CD4-positive, alpha-beta T cell treated with Interleukin-6 at 100 ng/mL for 8 hours (primary cell): ENCODE measurements at places on chromosomes 1 and 21.
A peak's percentile ranks its signal among the peaks of the same experiment; 100 is the strongest.

DNA sequence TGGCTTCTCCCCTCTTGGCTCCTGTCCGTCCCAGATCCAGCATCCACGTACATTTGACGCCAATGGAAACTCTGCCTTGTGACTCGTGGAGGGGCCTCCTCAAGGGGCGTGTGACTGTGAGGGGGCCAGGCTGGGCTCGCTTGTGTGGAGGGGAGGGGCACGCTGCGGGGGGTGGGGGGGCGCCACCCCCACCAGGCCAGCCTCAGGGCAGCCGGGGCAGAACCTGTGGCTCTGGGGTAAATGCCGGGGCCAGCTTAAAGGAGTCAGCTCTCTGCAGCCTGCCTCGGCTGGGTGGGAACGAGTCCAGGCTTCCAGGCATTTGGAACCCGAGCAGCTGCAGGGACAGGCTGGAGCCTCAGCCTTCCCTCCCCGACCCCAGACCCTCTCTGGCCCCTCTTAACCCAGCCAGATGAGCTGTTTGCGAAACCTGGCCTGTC lies 94.1 kb downstream of the SIK1 start:
- DNase-seq = no peak

- DNase-seq = no peak
Observed at GRCh38 chr1:4203501-4203900, 303.4 kb upstream of the C1orf174 start.

DNA sequence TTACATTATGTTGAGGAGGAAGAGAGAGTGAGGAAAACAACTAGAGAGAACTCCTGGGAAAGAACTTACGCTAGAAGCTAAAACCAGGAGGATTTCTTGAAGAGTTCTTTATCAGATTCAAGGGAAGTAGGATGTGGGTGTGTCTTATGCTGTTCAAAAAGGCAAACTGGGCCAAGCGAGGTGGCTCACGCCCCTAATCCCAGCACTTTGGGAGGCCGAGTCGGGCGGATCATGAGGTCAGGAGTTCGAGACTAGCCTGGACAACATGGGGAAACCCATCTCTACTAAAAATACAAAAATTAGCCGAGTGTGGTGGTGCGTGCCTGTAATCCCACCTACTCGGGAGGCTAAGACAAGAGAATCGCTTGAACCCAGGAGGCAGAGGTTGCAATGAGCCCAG lies 23.1 kb downstream of the SMG7 start:
- DNase-seq = no peak

DNA sequence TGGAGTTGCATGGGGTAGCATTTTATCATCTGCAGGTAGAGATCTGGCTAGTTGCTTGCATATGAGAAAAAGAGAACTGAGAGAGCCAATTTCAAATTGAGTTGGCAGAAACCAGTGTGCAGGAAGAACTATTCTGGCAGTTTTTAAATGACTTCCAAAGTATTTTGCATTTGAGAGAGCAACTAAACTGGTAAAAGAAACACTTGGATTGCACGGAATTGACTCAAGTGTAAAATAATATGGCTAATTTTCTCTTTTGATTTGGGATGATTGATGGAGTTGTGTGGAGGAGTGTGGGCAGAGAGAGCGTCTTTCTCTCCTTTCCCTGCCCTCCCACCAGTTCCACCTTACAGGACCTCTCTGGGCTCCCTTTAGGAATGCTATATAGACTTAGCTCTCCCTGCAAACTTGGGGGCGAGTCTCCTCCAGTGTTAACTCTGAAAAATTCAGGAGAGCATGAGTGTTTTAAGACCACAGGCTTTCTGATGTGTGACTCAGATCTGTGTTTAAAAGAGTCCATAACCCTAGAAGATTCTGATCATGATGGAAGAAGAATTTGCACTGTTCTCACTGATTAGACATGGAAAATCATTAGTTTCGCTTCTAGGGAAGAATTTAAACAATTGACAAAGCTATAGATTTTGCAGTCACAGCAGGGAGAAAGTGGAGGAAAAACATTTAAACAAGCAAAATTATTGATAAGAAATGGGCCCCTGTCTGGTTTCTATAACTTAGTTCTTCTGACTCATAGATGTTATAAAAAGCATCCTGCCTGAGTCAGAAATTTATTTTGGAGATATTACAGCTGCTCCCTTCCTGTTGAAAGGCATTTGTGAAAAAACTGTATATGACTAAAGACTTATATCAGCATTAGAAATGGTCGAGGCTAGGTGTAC lies 24.9 kb upstream of the CTBS start:
- DNase-seq = no peak

- DNase-seq = no peak
Observed at GRCh38 chr1:64920941-64921589, 45.3 kb downstream of the JAK1 start.

- DNase-seq = no peak
Observed at GRCh38 chr1:173328961-173329360, 121.8 kb upstream of the TNFSF4 start.

DNA sequence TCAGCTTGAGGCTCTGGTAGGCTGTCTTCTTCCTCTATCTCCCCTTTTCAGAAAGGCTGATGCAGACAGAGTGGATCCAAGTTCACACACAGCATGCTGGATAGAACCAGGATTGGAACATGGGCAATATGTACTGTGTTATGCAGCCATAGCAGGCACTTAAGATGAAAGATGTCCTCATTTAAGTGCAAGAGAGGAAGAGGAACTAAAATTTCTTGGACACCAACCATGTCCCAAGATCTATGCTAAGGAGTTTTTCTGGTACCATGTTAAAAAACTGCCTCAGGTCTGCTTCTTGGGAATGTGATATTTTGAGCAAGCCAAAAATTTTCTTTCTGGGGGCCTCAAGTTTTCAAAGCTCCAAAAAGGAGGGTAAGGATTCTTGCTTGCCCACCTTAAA lies 1.2 kb downstream of the SDHB start:
- DNase-seq = no peak

GRCh38 chr1:116503546-116504307 lies 67.1 kb downstream of the CD58 start:
- no peak for DNase-seq

- DNase-seq = no peak
Observed at GRCh38 chr1:157515141-157515540, 37.2 kb downstream of the FCRL5 start.

DNA sequence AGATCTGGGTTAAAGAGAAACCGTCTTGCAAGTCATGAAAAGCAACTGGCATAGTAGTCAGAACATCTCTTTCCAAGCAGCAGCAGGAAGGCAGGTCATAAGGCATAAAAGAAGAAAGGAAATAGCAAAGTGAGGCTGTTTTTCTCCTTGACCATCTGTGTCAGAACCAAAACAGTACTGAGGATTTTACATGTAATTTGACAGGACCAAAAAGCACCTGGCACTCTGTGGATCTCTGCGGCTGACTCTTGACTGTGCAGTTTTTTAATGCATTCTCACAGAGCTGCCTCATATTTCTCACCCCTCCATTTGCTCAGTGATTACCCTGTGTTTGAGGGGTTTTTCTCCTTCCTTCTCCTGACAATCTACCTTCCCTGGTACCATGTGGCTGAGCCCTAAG lies 17.7 kb downstream of the TBX15 start:
- no peak for DNase-seq

DNA sequence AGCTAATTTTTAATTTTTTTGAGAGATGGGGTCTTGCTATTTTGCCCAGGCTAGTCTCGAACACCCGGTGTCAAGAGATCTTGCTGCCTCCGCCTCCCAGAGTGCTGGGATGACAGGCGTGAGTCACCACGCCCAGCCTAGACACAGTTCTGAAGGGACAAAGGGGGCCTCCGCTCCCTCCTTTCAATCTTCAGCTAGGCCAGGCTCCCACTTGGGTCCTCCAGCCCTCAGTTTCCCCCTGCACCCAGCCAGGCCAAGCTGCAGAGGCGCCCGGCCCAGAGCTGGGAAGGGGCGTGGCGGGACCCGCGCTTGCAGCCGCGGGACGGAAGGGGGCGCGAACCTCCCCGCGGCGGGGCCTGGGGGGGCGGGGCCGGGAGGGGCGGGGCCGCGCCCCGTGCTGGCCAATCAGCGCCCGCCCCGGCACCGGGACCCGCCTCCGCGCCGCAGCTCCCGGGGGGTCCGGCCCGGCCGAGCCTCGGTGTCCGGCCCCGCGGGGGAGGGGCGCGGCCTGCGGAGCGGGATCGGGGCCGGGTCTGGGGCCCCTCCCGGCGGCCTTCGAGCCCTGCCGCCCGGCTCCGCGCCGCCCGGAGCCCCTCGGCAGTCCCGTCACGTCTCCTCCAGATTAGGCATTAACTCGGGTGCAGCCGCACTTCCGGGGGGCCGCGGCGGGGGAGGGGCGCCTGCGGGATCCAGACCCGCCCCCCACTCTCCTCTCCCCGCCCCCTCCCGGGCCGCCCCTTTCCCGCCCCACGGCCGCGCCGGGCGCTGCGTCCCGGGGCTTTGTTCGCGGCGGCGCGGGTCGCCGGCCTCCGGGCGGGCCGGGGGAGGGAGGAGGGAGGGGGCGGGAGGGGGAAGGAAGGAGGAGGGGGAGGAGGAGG lies 559 bp upstream of the AGRN start:
- DNase-seq = peak; percentile 77

- peak; percentile 32 for DNase-seq
Observed at GRCh38 chr1:116374353-116375147, 1.5 kb downstream of the ATP1A1 start.

DNA sequence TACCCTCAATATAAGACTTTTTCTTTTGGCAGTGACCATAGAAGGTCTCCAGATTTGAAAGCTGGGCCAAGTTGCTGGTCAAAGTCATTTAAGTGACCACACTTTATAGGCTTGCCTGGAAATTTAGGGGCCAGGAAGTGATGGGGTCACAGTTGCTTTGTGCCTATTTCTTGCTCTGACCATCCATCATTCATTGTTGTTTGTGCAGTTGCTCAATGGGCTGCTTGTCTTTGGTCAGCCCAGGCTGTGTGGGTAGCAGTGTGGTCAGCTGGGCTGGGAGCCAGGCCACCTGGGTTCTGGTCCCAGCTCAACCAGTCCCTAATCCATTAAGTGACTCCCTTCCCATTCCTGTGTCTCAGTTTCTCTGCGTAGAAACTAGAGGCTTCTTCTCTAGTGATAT lies 2.1 kb upstream of the OTUD7B start:
- DNase-seq = no peak

DNA sequence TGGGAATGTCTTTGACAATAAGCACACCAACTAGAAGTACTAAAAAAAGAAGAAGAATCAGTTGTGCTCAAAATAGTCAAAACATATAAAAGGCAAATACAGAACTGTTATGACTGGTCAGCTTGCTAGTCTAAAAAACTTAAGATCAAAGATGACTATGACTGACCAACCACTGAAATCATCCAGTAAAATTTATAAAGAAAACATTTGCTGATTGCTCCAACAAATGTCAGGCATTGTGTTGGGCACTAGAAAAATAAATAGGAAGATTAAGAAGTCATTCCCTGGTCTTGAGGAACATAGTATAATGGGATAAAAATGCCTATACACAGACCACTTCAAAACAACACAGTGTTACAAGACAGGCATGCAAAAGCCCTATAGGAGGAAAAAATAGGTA lies 9.3 kb upstream of the ANGPTL3 start:
- no peak for DNase-seq

DNA sequence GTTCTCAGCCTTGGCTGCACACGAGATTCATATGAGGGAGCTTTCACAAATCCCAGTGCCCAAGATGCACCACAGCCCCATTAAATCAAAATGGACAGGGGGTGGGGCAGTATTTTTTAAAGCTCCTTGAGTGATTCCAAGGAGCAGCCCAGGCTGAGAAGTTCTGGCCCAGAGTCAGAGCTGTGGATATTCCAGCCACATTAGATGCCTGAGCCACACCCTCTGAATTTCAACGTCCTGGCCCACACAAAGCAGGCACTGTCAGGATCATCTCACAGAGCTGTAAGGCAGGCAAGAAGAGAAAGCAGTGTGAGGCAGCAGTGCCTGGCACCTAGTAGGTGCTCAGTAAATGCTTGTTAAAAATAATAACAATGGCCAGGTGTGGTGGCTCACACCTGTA lies 37.4 kb downstream of the PAX7 start:
- DNase-seq = no peak

DNA sequence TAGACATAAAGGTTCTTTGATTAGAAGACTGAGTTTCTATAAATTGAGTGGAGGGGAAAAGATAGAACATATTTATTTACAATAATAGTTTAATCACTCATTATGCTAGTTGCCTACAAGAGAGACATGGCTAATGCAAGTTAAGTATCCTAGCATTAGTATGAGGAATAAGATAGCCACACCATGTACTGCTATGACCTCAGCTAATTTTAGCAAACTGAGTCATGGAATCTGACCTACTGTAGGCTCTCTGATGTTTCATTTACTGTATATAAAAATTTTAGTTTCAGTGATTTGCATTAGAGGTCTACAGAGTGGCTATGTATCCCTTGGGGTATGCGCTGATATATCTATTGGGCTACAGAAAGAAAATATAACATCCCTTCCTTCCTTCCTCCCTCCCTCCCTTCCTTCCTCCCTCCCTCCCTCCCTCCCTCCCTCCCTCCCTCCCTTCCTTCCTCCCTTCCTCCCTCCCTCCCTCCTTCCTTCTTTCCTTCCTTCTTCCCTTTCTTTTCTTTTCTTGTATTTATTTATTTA lies 5.8 kb downstream of the AGL start:
- no peak for DNase-seq

GRCh38 chr1:240149484-240150094 lies 57.9 kb downstream of the FMN2 start:
- DNase-seq = no peak

- peak; percentile 54 for DNase-seq
Observed at GRCh38 chr1:155006601-155007101, 4.0 kb downstream of the ZBTB7B start.

- DNase-seq = no peak
Observed at GRCh38 chr1:78141531-78142231, 95.9 kb downstream of the GIPC2 start.

DNA sequence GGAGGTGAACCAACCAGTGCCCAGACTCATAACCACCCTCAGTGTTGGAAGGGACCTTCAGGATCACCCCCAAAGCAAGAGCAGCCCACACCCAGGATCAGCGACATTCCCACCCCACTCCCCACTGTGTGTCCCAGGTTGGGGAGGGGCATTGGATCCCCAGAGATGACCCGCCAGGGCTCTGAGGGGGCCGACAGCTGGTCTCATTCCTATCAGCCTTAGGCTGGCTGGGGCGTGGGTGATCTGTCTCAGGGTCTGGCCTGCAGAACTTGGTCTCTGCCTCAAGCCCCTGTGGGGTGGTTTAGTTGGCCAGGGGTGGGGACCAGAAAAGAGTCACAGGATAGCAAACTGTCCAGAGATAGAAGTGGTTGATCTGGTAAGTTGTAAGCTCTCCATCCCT lies 7.8 kb upstream of the BSND start:
- no peak for DNase-seq

GRCh38 chr21:31447505-31447904 lies 103.4 kb upstream of the TIAM1 start:
- no peak for DNase-seq

DNA sequence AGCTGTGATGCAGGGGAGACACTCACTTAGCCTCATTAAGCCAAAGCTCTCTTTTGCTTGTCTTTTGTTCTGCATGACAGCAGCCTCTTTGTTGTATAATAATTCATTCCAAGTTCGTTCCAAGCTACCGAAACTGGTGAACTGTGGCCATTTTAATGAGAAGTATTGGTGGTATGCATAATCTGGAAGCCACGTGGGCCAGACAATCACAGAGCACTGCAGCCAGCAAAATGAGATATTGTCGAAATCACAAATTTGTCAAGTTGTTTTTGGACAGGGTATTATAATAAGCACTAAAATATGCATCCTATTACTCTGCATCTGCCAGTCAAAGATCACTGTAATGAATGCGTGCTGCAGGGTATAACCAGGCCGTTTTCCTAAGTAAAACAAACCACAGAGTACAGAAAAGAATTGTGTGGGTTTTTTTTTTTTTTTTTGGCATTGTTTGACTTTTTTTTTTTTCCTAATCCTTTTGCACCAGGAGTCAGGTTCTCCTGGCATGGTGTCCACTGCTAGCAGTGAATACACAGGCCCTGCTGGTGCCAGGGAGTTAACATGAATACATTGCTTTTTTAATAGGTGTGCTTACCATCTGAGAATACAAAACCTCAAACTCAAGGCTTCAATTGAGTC lies 423.9 kb downstream of the PTBP2 start:
- DNase-seq = no peak
